Astrocyte of the spinal cord (primary cell): ENCODE measurements at places on chromosomes 7 and 10.
A peak's percentile ranks its signal among the peaks of the same experiment; 100 is the strongest.

- DNase-seq = peak; percentile 69
Measured at GRCh38 chr10:81957976-81958375, 83.0 kb downstream of the NRG3 start.

DNA sequence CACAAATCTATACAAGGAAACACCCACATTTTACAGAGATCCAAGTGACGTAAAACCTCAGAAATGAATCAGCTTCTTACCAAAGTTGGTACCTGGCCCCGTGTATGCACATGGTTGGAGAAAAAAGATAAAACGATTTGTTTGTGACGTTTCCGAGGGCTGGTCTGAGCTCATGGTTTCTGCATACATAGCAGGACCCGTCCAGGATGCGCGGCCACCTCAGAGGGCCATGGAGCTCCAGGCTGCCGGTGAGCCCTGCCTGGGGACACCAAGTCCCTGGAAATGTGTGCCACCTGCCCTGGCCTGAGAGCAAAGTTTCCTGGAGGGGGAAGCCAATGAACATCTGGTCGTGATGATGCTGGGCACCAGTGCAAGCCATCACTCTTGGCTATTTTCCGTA lies 402.6 kb upstream of the MKI67 start:
- DNase-seq = no peak

DNA sequence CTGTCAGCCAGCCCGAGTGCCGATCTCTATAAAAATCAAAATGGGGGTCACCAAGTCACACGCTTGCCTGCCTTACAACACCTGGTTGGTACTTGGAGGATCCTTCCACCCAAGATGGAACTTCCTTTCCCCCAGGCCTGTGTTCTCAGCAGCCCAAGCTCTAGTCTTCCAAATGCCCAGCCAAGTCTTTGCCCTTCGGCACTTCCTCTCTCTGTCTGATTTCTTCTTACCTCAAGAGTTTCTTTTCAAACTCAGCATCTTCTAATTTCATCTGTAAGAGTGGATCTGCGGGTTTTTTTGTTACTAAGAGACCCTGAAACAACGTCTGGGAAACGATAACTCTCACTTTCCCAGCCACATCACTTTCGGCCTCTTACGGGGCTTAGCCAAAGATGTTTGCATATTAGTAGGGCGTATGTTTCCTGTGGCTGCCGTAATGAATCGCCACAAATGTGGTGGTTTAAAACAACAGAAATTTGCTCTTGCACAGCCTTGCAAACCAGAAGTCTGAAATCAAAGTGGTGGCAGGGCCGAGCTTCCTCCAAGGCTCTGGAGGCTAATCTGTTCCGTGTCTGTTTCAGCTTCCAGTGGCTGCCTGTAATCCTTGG lies 219.9 kb downstream of the TCF7L2 start:
- DNase-seq = no peak

DNA sequence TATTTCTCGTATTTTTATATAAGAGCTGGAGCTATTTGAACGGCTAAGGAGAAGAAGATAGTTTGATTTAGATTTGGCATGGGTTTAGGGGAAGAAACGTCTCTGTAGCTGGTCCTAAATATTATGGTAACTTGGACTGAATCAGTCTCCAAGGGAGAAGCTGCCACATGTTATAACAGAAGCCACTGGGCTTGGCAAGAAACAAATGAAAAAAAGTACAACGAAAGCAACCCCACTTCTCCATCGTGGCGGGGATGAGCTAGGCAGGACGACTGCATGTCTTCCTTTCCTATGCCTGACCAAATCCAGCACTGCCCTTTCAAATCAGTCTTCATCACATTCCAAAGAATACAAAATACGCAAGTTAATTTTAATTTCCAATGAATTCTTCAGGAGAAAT lies 196.7 kb upstream of the KLF14 start:
- peak; percentile 28 for DNase-seq

DNA sequence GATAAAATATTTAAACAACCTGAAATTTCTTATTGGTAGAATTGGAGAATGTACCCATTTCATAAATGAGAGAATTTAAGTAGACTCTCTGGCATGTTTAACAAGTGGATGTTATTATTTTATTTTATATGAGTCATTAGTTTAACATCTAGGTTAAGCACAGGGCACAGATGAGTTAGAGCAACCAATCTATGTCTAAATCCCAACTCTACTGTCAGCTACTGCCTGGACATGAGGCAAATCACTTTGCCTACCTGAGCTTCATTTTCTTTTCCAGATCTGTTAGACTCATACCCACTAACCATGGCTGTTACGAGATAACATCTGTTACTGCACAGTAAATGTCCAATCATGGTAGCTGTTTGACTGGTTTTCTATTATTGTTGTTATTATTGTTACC lies 251.1 kb downstream of the INHBA start:
- DNase-seq = no peak
